ENCODE measurements at places on chromosomes 4 and X. TPM values are rescaled to one million over a fixed set of nuclear protein-coding genes. Genes with fewer than 3 reads are reported as not detected.

DNA sequence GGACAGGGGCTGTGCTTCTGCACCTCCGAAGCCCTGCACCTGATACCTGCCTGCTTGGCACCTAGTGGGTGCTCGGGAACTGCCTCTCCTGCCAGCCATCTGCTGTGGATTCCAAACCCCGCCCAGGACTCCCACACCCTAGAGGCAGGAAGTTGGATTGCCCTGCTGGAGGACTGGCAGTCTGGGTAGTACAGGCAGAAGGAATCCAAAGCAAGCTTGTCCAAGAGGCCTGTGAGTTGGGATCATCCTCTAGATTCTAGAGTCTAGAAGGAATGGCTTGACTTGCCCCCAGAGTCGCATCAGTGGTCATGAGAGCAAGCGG is 64.6 kb upstream of the MTM1 start:
- DNase-seq, result peak; percentile 6

DNA sequence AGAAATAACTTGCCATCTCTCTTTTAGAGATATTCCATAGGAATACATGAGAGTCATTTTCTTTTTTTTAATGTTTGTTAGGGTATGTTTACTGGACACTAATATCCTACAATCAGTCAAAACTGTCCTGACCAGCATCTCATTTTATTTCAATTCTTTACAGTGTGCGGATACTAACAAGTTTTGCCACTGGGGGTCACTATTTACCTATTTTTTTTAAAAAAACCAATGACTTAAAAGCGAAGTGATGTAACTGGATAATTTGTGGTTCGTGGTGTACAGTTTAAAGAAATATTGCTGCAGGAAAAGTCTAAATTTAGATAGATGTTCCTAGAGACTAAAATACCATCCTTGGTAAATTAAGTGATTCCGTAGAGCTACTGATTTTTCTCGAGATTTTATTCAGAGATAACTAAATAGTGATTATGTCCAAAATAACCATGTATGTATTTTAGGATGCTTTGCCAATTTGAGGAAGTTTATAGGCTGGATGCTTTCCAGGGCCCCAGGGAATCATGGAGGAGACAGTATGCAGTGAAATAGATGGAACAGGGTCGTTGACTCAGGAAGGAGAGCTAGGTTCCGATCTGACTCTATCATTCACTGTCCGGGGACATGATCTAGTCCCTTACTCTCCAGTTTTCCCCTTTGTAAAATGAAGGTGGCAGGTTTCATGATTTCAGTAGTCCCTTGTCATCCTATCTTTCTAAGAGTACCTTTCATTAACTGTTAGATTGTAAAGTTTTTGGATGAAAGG is 34.0 kb upstream of the GNPDA2 start:
- DNase-seq, result peak; percentile 52

GRCh38 chrX:119130911-119131310 is 3.3 kb upstream of the KIAA1210 start:
- DNase-seq, result no peak

- DNase-seq, result peak; percentile 13
These were observed 1.1 kb downstream of the SLIT2 start for GRCh38 chr4:20252656-20253282.

- DNase-seq, result no peak
These were observed 223.1 kb downstream of the FMR1NB start for GRCh38 chrX:148204195-148204594.

- no peak for DNase-seq
These were observed 12.8 kb upstream of the SLC39A8 start for GRCh38 chr4:102358128-102358527.

GRCh38 chrX:114363346-114363745 is 220.5 kb upstream of the HTR2C start:
- no peak for DNase-seq

DNA sequence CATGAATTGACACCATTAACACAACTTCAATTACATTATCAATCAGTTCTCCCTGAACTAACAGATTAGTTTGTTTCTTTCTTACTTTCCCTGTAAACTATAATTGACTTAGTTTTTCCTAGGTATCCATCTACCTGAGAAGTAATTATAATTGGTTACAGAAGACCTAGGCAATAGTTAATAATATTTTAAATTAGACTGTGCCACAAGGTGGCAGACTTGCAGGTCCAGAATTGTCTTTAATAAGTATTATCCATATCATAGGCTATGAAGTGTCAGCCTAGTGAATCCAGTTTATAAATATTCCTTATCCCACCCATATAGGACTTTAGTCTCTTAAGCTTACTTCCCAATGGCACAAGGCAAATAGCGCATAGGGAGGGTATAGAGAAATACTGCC is 48.9 kb upstream of the FAM47B start:
- DNase-seq, result peak; percentile 20

DNA sequence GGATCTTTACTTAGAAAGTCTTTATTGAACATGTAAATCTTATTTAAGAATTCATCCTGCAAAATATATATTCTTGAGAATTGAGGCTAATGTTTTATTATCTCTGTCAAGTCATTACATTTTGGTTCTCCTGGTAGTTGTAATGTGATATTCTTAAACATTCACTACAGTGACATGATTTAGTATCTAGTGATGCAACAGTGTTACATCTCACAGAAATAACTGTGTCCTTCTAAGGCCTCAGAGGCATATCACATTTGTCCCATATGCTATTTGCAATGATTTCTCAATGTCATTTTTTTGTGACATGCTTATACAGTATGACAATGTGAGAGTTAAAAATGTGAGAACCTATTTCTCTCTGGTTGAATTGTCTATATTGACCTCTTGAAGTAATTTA is 34.1 kb downstream of the PRRG1 start:
- DNase-seq, result no peak

The AKAP4 gene
- total RNA-seq, result not detected

The NIPAL1 gene
- total RNA-seq, result 0.47 TPM

Measured in dermis blood vessel endothelial cell (primary cell).